Tibial nerve (tissue), 4 donors: ENCODE measurements at places on chromosomes 16 and 17. TPM values are rescaled to one million over a fixed set of nuclear protein-coding genes. Genes with fewer than 3 reads are reported as not detected.

TNS4 gene
- total RNA-seq: not detected

CIBAR2 gene
- total RNA-seq: not detected

- DNase-seq: no peak
Measured at GRCh38 chr17:8713878-8714277, 30.8 kb downstream of the CCDC42 start.

GRCh38 chr17:72365857-72366414 lies 245.1 kb downstream of the SOX9 start:
- no peak for DNase-seq

- DNase-seq: no peak
Measured at GRCh38 chr16:66923866-66924265, 1.5 kb downstream of the RRAD start.

DNA sequence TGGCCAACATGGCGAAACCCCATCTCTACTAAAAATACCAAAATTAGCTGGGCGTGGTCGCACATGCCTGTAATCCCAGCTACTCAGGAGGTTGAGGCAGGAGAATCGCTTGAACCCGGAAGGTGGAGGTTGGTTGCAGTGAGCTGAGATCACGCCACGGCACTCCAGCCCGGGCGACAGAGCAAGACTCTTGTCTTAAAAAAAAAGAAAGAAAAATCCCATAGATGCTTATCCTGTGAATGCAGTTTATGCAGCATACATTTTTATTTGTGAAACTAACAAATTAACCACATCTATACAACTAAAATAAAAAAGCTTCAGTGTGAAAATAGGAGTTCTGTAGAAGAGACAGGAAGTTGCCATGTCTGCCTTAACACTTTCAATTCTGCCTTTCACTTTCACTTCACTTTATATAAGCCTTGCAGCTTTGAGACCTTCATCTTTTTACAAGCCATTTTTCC lies 7.1 kb downstream of the IGSF6 start:
- no peak for DNase-seq

DNA sequence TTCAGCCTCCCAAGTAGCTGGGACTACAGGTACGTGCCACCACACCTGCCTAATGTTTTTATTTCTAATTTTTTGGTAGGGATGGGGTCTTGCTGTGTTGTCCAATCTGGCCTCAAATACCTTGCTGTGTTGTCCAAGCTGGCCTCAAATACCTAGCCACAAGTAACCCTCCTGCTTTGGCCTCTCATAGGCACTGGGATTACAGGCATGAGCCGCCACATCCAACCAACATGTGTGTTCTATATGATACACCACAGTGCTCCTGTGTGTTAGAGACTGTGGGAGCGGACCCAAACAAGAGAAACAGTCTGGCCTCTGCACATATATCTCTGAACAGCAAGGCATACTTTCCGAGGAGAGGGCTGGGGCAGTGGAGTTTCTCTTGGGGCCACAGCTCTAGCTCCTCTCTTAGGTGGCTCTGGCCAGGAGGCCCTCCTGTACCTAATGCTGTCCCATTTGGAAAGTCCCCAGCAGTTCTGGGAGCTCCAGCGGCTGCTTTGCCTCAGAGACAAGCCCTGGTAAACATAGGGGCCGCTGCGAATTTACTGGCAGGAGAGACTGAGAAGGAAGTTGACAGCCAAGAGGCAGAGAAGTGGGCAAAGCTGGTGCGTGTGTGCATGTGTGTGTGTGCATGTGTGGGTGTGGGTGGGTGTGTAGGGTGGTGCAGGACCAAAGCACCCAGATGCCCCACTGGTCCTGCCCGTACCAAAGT lies 95.0 kb downstream of the RAB11FIP4 start:
- DNase-seq: no peak

DNA sequence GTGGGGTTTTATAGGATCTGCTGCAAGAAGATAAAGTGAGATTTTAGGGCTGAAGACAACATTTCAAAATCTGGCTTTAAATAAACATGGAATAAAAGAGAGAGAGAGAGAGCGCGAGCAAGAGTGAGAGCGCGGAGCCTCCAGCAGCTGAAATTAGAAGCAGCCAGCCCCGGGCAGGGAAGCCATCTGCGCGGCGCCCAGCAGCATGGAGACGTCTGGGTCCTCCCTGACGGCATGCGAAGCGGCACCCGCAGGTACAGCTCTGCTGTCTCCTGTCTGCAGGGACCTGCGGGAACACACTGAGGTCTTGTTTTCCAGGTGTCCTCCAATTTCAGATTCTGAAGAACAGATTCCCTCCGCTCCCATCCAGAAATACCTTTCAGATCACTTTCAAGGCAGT lies 7.9 kb upstream of the BAIAP2 start:
- DNase-seq: no peak

DNA sequence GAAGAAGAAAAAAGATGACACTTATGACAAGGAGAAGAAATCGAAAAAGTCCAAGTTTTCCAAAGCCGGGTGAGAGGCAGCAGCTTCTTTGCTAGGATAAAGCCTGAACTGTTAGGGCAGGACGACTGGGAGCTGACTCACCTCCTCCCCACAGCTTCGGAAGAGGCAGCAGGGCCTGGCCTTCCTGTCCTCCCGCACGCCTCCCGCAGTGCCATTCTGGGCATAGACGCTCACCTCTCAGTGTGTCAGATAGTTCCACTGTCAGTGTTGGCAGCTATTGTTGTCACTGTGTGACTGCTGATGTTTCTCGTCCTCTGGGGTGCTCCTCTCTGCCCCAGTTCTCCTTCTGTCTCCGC lies 12.6 kb downstream of the UBN1 start:
- DNase-seq: no peak

GRCh38 chr17:78875363-78876093 lies 27.5 kb downstream of the CEP295NL start:
- no peak for DNase-seq
